Activated T-cell treated with anti-CD3 and anti-CD28 coated beads for 48 hours (primary cell): ENCODE measurements at places on chromosomes 4 and X.

- no peak for DNase-seq
Observed at GRCh38 chr4:15469402-15470127, at the start of gene CC2D2A. TSS of gene CC2D2A (plus strand) at chr4:15469882. CDS start at chr4:15475933, 6,051 bp downstream.

DNA sequence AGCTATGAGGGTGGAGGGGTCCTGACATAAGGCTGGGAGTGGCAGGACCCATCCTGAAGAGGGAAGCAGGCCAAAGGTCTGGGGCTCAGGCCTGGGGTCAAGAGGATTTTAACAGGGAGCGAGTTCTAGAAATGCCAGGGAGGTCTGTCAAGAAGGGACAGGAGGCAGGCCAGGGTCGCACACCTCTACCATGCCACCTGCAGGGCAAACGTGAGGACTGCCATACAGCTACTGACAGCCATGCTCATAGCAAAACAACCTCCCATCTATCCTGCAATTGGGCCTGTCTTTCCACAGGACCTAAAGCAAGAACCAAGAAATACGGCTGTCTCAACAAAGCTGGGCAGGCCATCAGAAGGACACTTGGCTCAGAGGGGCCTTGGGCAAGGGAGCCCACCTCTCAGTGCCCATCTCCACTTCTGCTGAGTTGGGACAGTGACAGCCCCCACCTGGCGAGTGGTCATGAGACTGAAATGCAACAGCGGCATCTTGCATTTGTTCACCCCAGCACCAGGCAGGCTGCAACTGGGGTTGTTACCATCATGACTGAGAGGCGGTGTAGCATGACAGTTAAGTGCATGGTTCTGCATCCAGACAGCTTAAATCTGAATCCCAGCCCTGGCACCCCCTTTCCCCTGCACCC, 92.7 kb downstream of the WFS1 start:
- no peak for DNase-seq

DNA sequence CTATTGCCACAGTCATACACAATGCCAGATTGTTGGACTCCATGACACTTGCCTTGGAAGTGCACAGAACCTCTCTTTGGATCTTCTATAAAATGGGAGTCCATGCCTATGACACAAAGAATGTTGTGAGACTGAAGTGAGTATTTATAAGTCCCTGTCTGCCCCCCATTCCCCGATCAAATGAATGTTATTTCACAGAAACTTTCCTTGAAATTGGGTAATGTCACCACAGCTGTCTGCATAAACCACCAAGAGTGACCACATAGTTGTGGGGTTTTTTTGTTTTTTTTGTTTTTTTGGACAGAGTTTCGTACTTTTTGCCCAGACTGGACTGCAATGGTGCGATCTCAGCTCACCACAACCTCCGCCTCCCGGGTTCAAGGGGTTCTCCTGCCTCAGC, 27.1 kb upstream of the REST start:
- DNase-seq = no peak

DNA sequence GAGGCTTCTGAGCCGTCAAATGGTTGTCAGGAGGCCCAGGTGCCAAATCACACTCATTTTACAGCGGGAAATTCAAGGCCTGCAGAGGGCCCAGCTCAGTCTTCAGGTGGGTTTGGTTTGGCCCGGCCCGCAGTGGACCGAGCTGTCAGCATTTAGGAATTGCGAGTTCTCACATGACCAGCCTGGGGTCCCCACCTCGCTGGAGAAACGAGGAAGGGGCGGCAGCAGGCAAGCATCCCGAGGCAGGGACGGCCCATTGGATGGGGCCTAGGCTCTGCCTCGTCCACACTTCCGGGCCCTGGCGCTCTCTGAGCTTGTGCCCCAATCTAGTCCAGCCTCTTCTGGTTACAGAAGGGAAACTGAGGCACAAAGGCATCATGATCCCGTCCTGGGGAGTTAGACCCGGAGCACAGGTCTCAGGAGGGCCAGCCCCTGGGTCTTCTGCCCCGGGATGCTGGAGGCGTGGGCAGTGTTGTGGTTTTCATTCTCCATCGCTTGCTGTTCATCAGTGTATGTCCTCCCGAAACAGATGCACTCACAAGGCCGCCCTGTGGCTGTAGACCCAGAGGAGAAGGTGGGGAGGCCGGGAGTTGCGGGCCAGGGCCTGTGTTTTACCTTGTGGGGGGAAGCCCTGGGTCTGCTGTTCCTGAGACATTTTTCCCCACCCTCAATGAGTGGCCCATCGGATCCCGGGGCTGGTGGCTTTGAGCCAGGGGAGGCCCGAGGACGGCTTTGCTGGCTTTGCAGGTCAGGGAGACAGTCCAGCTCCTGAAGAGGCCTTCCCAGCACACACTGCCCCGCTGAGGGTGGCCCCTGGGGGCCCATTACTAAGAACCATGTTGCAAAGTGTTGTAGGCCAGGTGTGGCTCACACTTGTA, 8.9 kb downstream of the PSAPL1 start:
- no peak for DNase-seq

DNA sequence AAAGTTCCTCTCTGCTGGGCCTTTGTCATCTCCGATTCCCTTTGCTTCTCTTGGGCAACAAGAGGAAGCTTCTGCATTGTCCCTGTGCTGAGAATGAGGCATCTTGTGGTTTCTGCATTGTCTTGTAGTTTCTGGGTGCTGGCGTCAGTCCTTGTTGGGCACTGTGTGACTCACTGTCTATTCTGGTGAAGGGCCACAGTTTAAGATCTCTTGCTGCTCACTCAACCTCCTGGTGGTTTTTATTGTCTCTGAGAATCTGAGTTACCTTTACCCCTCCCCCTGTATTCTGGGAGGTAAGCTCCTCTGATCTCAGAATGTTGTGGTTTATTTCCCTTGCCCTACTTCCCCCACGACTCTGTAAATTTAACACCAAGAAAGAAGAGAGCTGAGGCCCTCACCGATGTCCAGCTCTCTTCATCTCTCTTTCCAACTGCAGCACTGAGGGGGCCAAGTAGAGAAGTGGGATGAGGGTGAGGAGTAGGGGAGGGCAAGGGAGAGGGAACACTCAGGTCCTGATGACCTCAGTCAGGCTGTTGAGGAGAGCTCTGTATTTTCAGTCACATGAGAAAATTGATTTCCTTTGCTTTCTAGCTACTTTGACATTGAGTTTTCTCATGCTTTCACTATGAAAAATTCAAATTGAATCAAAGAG, 441.6 kb upstream of the PITX2 start:
- DNase-seq = no peak

DNA sequence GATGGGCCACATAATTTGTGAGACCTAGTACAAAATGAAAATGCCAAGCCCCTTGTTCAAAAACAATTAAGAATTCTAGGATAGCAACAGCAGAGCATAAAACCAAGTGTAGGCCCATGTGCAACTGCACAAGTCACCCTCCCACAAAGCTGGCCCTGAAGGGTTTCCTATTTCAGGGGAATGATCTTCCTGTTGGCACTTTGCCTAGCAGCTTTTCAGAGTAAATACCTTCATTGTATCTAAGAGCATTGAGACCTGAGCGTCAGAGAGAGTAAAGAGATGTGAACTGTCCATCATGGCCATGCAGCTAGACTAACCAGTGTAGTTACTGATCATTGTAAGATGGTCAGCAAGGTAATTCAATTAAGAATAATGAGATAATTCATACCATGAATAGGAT, 113.6 kb downstream of the CNKSR2 start:
- no peak for DNase-seq

DNA sequence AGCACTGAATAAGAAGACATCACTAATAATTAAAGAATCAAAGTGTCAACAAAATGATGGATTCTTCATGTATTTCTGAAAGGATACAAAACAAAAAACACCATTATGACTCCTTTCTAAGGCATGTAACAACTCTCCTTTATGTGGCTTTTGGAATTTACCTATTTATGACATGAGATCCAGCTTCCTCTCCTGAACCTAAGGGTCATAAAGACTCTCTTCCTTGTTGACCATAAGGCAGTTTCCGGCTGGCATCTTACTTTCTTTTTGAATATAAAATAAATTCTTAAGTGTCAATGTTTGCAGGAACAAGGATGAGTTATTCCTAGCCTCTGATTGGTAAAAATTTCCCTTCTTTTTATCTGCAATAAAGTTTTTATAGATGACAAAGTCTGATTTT, 111.1 kb upstream of the GRPR start:
- no peak for DNase-seq
